ENCODE measurements at places on chromosomes 1 and 21.

GRCh38 chr1:91502672-91503184 is 2.1 kb downstream of the CDC7 start:
- no peak for DNase-seq

DNA sequence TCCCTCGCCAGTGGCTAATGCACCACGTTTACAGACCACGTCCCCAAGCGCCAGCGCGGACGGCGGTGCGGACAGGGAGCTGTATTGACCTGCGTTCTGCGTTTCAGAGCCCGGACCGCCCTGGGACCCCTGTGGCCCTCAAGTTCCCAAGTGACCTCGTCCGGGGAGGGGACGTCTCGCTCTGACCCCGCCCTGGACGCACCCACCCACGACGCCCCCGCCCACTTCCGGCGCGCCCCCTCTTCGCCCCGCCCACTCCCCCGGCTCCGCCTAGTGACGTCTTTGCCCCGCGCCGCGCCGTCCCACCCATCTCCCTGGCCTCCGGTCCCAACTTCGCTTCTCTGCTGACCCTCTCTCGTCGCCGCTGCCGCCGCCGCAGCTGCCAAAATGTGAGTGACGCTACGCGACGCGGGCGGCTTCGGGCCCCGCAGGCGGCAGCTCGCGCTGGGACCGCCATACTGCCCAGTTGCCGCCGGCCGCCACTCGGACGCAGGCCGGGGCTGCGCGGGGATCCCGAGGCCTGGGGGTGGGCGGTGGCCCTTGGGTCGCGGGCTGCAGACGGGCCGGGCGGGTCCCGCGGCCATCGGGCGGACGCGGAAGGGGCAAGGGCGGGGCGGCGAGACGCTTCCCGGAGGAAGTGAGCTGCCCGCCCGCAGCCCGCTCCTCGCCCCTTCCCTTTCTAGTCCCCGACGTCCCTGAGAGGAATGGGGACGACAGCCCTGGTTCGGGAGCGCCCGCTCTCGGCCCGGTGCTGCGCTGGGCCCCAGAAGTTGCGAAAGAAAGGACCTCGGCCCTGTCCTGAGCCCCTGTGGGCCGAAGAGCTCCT is at the start of gene VAMP3:
VAMP3 (plus strand) TSS at position 300 of the 826 bp plus-strand sequence; CDS start at position 388, 88 bp downstream.
- no peak for DNase-seq

DNA sequence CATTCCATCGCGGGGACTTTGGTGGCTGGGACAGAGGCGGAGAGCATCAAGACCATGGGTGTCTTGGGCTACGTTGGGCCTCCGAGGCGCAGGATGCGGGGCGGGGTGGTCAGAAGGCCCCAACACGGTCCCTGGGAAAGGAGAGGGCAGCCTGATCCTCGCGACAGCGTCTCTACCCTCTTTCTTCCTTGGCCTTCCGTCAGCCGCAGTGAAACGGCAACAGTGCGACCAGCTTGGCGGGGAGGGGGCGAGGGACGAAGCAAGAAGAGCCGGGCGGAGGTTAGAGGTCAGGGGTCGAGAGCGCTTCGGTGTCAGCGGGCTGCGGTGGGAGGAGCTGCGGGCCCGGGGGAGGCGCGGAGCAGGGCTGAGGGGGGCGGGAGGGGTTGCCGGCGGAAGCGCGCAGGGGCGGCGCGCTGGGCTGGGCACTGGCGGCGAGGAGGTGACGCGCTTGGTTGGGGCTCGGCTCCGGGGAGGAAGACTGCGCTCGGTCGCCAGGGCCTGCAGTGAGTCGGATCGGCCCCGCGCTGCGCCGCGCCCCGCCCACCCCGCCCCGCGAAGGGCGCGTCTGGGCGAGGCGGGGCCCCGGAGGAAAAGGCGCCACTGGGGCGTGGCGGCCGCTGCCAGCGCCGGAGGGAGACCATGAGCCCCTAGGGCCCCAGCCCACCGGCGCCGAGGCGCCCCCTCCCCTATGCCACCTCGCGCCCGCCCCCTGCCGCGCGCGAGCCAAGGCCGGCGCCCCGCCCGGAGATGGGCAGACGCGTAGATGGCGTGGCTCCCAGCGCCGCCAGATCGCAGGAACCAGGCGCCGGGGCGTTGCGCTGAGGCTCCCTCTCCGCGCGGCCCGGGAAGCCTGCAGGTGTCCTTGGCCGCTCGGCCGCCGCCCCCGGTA is at the start of gene KCNC4:
KCNC4 (plus strand) TSS at position 600 of the 889 bp plus-strand sequence. CDS start 1,186 bp downstream, outside the sequence.
- no peak for DNase-seq

- no peak for DNase-seq
Observed at GRCh38 chr1:208942394-208943130, 641.0 kb upstream of the CAMK1G start.

DNA sequence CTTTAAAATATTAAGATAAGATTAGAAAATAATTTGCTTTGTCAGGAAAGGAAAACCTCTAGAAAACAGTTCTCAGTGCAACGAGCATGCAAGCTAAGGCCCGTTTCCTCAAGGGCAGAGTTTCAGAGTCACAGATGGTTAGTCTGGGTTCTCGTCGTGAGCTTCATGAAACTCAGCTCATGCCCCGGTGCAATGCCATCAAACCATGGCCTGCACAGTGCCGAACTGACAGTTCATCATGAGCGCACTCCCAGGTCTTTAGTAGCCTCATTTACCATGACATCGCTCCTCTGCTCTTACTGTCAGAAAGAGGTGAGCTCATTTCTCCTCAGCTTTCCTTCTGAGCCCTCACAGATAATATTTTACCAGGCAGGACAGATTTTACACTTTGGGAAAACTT is 319.2 kb downstream of the NTNG1 start:
- no peak for DNase-seq

Data from HS-5 (cell line).